Activated naive CD4-positive, alpha-beta T cell treated with anti-CD3 and anti-CD28 coated beads, Interleukin-2, amount 10 ng/mL, durations not matched to agents 7 days and 5 days (primary cell): ENCODE measurements at places on chromosomes 13 and 19.

- no peak for DNase-seq
Observed at GRCh38 chr13:34857558-34858325, 84.3 kb upstream of the NBEA start.

DNA sequence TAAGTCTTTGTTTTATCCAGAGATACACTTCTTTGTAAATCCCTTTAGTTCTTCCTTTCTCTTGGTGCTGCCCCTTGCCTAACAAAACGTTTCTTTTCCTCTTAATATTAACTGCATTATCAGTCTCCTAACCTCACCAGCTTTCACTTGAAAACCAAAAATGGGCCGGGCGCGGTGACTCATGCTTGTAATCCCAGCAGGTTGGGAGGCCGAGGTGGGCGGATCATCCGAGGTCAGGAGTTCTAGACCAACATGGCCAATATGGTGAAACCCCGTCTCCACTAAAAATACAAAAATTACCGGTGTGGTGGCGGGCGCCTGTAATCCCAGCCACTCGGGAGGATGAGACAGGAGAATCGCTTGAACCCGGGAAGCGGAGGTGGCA lies 329.8 kb upstream of the MIR17HG start:
- no peak for DNase-seq

GRCh38 chr13:46675016-46675415 lies 121.9 kb downstream of the ESD start:
- no peak for DNase-seq

DNA sequence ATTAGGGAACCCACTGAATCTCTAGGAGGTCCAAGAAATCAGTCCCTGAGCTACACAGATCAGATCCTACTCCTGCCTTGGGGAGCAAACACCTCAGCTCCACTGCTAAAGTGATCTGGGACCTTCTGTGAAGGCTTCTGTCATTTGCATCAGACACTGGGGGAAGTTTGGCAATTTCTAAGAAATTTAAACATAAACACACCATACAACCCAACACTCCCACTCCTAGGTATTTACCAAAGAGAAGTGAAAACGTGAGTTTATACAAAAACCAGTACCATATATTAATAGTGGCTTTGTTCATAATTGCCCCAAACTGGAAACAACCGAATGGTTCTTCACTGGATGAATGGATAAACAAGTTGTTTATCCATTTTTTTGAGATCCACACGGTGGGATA lies 7.3 kb upstream of the TYROBP start:
- DNase-seq = no peak

GRCh38 chr13:51666374-51666773 lies 82.1 kb downstream of the WDFY2 start:
- DNase-seq = no peak

- DNase-seq = no peak
Observed at GRCh38 chr13:103884101-103884723, 818.0 kb upstream of the SLC10A2 start.

DNA sequence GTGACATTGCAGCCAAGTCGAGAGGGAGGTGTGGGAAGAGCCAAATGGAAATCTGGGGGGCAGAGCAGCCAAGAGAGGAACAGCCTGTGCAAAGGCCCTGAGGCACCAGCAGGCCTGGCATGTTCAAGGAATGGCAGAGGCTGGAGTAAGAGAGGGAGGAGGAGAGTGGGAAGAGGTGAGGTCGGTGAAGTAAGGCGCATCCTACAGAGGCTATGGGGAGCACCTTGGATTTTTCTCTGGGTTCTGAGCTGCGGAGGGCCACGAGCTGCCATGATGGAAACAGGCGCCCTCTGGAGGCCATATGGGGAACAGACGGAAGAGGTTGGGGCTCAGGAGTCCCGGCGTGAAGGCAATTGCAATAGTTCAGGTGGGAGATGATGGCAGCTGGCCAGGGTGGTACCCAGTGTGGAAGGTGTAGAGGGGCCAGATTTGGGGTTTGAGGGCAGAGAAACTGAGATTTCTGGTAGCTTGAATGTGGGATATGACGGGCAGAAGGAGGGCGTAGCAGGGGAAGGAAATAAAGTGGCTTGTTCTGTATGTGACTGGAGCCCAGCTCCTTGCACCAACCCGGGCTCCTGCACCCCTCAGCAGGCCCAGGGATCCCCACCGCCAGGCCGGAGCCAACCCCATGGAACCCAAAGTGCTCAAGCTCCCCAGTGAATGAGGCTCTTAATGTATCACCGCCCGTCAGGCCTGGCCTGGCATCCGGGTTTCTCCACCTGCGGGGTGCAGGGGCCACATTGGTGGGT lies 20.5 kb upstream of the STRN4 start:
- peak; percentile 76 for DNase-seq

DNA sequence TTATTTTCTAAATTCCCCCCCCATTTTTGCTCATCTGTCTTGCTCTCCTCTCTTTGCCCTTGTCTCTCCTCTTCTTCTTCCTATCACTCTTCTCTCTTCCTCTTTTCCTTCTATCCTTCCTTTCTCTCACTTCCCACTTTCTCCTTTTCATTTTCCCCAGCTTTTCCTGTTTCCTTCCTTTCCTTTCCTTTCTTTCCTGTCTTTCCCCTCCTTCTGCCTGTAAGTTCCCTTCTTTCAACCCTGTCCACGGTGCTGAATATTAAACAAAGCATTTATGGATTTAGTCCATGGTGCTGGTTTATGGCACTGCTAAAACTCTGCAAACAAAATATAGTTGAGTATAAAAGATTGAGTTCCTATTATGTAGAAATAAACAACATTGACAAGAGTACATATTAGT lies 27.6 kb downstream of the SCEL start:
- no peak for DNase-seq

GRCh38 chr19:39399668-39400050 lies 7.0 kb upstream of the ZFP36 start:
- no peak for DNase-seq

GRCh38 chr19:15101479-15102082 lies 5.6 kb upstream of the SYDE1 start:
- peak; percentile 76 for DNase-seq

GRCh38 chr13:34435338-34435737 lies 506.7 kb upstream of the NBEA start:
- DNase-seq = no peak

DNA sequence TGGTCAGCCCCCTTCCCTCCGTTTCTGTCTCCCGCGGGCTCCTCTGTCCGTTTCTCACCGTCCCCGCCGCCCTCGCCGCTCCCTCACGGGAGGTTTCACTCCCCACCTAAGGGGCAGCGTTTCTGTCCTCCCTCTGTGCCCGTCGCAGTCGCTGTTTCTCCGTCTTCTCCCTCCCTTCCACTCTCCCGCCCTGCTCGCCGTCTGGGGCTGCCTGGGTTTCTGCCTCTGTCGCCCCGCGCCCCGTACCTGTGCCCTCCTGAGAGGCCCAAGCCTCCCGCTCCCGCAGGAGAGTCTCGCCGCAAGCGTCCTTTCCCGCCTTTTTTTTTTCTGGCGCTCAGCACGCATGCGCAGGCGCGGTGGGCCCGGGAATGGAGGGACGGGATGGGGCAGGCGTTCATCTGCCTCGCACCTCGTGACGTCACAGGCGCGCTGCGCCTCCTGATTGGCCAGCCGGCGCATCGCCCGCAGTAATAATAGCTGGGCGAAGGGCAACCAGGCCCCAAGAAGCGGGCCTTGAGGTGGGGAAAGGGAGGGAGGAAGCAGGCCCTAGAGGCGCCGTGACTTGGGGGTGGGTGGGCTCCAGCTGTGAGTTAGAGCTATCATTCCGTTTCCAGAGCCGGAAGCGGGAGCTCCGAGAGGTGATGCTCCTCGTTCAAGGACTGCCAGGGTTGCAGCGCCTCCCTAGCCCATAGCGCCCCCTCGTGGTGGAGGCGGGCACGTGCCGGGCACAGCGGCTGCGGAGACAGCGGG lies 15.4 kb downstream of the SSC5D start:
- peak; percentile 92 for DNase-seq

- DNase-seq = no peak
Observed at GRCh38 chr19:18733196-18733647, 49.7 kb downstream of the CRTC1 start.

DNA sequence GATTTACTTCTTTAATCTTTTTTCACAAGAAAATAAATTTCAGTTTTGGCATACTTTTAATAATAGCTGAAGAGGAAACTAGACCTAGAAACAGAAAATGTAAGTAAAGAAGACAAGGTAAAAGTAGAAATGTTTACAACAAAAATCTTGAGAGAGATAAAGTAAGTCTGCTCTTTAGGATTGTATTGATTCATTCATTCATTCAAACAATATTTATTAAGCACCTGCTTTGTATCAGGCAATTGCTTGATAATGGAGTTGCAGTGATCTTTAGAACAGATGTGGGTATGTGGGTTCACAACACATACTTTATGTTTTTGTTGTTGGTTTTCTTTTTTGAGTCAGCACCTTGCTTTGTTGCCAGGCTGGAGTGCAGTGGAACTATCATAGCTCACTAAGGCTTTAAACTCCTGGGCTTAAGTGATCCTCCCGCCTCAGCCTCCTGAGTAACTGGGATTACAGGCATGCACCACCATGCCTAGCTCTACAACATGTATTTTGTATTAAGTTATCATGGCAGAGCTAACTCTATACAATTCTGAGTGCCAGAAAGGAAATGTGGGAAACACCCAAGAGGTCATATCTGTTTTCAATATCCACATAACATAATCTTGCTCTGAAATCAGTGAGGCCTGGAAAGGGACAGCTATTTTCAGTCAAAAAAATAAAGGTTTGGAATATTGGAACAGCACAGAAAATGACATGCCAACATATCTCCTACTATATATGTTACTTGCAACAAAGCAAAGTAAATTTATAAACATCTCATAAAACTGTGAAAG lies 8.8 kb upstream of the SPART start:
- no peak for DNase-seq

DNA sequence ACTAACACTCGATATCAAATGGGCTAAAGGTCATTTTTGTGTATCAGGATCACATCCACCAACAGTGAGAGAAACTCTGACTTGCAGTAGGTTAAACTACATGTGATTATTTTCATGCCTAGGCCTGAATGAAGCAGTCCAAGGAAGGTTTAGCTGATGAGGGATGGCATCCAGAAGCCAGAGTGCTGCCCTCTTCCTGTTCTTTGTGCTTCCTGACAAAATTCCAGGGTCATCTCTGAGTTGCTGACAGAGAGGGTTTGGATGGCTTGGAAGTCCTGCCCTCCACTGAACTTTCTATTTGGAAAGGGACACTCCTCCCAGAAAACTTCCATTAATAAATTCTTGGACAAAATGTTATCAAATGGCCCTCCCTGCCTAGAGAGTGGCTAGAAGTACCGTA lies 728.3 kb upstream of the SLC10A2 start:
- DNase-seq = no peak

GRCh38 chr19:7916103-7916954 lies 1.7 kb downstream of the TGFBR3L start:
- DNase-seq = peak; percentile 77

- DNase-seq = peak; percentile 78
Observed at GRCh38 chr19:40165362-40165937, 25.8 kb upstream of the MAP3K10 start.

GRCh38 chr13:72662548-72662947 lies 64.9 kb downstream of the MZT1 start:
- DNase-seq = no peak

DNA sequence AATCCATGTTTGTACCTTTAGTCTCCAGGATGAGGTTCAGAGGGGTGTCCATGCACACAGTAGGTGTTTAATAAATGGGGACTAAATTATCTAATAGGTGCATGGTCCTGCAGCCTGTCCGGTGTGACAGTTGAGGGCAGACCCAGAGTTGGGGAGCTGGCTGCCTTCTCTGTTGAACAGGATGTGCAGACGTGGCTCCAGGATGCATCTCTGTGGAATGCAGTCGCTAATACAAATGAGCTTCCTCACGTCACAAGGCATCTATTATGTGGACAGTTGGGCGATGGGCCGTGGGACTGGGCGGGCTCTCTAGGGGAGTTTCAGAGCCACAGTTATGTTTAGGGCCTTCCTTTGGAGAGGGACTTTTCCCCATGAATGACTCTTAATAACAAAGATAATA lies 71.0 kb downstream of the SIPA1L3 start:
- DNase-seq = no peak

DNA sequence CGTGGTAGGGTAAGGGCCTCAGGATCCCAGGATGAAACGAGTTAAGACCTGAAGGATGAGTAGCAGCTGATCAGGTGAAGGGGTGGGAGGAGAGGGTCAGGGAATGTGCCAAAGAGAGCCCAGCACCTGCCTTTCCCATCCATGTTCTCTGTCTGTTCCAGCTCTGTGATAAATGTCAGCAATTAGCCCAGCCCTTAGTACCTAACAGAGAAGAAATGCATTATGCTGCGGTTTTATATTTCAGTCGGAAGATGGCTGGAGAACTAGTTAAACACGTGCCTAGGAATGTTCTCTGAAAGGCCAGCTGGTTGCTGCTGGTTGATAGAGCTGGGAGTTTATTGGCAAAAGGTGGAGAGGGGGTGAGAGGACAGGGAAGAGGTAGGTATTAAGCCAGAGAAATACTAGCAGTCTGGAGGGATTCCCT lies 268.2 kb downstream of the SHISA2 start:
- DNase-seq = no peak

DNA sequence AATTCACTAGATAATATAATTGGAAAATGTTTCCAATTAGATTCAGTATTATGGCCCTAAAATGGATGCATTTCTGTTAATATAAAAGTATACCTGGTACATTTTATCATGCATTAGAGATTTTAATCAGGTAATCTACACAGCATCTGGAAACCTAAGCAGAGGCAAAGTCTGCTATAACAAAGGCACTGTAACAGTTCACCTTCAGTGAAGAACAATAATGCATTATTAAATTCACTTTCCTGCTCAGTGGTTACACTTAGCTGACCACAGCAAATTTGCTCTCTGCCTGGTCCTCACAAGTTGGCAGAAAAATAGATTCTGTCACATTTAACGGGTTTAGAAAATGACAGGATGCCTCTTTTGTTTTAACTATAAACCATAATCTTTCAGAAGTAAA lies 326.9 kb downstream of the DACH1 start:
- no peak for DNase-seq

- peak; percentile 60 for DNase-seq
Observed at GRCh38 chr19:5369962-5370367, 29.4 kb upstream of the PTPRS start.

GRCh38 chr13:20222553-20222952 lies 9.6 kb downstream of the GJB6 start:
- DNase-seq = no peak

- no peak for DNase-seq
Observed at GRCh38 chr13:112069061-112069844, 2.3 kb downstream of the SOX1 start.

GRCh38 chr19:49497047-49497788 lies 984 bp downstream of the RPS11 start:
- peak; percentile 90 for DNase-seq

GRCh38 chr13:46796129-46796514 lies 839 bp downstream of the ESD start:
- no peak for DNase-seq
